ENCODE measurements at places on chromosomes 7 and 10.

DNA sequence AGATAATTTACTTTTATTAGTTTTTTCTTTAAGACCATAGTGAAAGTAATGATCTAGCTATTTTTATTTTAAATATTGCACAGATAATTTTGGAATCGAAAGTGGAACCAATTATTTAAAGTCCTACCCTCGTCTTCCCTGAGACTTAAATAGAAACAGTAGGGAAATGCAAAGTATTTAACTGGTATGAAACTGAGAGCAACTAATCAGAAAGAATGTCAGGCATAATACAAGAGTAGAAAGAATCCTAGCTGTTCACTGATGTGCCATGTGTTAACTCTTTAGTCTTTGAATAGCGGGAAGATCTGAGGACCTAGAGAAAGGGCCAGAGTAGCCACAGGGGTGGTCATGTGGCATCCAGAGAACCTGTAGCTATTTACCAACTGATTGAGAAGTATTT is 630.0 kb downstream of the NRG3 start:
- DNase-seq: no peak

DNA sequence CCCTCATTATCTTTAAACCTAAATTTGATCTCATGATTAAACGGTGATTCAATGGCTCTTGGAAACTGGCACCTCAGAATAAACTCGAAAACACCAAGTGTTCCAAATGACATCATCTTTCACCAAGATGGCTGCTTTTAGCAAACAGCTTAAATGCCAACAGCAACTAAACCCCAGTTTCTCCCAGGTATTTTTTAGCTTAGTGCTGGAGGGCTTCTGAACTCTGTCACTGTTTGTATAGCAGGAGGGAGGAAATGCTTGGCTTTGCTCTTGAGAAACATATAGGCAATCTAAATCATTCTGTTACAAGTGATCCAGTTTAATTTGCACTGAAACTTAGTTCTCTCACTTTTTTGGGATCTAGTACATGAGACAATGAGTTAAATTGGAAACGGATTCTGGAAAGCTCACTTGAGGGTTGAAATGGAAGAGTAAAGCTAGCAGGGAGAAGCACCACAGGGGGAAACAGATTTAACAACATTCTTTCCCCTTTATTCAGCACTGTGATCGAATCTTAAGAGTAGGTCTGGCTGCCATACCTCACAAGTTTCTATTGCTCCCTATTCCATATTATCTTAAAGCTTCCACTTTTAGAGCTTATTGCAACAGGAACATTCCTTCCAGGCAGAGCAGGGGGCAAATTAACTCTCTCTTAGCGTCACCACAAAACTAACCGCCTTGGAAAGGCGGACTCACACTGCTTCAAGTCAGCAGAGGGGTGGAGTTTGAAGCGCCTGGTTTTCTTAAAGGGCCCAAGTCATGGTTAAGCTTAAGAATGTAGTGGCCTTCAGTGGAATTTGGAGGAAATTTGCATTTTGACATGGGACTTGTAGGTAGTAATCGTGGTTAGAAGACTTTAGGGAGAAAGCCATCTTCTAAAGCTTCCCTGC is 1.8 kb upstream of the CCDC6 start:
- peak; percentile 78 for DNase-seq

DNA sequence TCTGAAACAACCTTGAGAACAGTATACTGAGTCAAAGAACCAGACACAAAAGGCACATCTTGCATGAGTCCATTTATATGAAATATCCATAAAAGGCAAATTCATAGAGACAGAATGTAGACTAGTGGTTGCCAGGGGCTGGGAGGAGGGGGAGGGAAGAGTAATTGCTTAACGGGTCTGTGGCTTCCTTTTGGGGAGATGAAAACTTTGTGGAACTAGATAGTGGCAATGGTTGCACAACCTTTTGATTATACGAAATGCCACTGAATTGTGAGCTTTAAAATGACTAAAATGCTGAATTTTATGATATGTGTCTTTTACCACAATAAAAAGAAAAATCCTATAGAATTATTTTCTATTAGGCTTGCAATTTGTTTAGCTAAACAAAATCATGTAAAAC is 16.8 kb downstream of the ADRB1 start:
- DNase-seq: no peak

GRCh38 chr10:76937181-76937600 is 700.4 kb downstream of the KCNMA1 start:
- DNase-seq: no peak

- no peak for DNase-seq
These were observed 11.7 kb upstream of the PWWP2B start for GRCh38 chr10:132385389-132385667.

GRCh38 chr10:3085785-3086567 is 18.6 kb downstream of the PFKP start:
- no peak for DNase-seq

DNA sequence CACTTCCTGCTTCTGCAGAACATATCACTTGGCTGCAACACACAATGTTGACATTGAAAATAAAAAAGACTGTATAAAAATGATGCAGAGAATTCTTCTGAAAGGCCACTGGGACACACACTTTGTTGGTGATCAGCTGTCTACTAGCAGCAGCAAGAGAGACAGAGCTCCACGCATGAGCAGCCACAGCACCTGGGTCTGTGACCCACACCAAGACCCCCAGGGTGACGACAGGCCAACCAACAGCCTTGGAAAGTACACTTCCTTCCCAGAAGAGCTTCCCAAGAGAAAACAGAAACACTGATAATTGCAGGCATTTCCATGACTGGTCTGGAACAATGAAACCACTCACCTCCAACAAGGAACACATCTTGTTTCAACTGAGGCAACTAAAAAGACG is 239.0 kb downstream of the DIP2C start:
- DNase-seq: no peak

GRCh38 chr7:19011212-19011611 is 106.2 kb downstream of the TWIST1 start:
- no peak for DNase-seq

DNA sequence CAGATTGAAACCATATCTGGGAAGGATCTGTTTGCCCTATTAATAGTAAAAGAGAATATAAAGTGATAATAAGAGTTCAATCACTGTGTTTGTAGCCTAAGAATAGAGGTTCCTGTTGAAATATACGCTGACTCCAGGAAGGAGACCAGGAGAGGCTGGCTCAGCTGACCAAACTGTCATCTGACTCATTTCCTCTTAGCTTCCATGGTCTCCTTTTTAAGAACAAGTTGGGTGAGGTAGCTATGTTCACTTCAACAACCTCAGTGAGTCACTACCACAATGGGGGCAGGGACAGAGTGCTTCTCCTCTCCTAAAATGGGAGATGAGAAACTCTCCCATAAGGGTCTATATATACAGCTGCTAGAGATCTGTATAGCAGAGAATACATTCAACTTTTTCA is 543.3 kb downstream of the CALN1 start:
- DNase-seq: peak; percentile 55

GRCh38 chr10:119784340-119785067 is 58.7 kb downstream of the INPP5F start:
- no peak for DNase-seq

- no peak for DNase-seq
These were observed 49.0 kb downstream of the PIK3AP1 start for GRCh38 chr10:96671211-96671890.

DNA sequence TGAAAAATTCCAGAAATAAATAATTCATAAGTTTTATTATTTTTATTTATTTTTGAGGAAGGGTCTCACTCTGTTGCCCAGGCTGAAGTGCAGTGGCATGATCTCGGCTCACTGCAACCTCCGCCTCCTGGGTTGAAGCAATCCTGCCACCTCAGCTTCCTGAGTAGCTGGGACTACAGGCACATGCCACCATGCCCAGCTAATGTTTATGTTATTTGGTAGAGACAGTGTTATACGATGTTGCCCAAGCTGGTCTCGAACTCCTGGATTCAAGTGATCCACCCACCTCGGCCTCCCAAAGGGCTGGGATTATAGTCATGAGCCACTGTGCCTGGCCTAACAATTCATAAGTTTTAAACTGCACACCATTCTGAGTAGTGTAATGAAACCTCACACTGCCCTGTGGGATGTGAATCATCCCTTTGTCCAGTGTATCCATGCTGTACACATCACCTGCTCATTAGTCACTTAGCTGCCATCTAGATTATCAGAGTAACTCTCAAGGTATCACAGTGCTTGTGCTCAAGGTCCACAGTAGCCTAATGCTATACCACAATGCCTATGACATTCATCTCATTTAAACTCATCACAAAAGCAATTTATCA is 17.9 kb downstream of the RTKN2 start:
- no peak for DNase-seq

GRCh38 chr10:88848499-88848898 is 3.1 kb downstream of the ANKRD22 start:
- DNase-seq: peak; percentile 21

- no peak for DNase-seq
These were observed 112.9 kb downstream of the SAMD9 start for GRCh38 chr7:93004906-93005305.

- DNase-seq: no peak
These were observed 87.0 kb downstream of the PTPRN2 start for GRCh38 chr7:158500651-158501052.

GRCh38 chr10:80203835-80204676 is 1.3 kb downstream of the ANXA11 start:
- peak; percentile 43 for DNase-seq

GRCh38 chr7:64320547-64321513 is 7.1 kb downstream of the ZNF736 start:
- DNase-seq: no peak

GRCh38 chr7:144483189-144483588 is 79.7 kb upstream of the NOBOX start:
- DNase-seq: no peak

- no peak for DNase-seq
These were observed 81.2 kb downstream of the C1GALT1 start for GRCh38 chr7:7263297-7264230.

DNA sequence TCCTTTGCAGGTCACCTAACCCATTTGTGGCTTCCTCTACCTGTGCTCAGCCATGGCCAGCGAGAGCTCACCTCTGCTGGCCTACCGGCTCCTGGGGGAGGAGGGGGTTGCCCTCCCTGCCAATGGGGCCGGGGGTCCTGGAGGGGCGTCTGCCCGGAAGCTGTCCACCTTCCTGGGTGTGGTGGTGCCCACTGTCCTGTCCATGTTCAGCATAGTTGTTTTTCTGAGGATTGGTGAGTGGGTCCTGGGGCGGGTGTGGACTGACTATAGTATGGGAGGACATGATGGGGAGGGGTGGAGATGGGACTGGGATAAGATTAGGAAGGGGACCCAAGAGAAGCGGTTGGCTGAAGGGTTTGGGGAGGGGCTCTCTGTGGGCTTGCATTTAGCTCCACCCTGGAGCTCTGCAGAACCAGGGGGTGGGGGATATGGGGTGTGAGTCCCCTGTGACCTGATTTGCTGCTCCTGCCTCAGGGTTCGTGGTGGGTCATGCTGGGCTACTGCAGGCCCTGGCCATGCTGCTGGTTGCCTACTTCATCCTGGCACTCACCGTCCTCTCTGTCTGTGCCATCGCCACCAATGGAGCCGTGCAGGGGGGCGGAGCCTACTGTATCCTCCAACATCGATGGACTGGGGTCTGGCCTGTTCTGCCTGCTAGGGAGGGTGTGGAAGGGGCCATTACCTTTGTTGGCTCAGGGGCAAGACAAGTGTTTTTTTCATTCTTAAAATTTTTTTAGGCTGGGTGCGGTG is 1.8 kb downstream of the SLC12A9 start:
- DNase-seq: peak; percentile 2

DNA sequence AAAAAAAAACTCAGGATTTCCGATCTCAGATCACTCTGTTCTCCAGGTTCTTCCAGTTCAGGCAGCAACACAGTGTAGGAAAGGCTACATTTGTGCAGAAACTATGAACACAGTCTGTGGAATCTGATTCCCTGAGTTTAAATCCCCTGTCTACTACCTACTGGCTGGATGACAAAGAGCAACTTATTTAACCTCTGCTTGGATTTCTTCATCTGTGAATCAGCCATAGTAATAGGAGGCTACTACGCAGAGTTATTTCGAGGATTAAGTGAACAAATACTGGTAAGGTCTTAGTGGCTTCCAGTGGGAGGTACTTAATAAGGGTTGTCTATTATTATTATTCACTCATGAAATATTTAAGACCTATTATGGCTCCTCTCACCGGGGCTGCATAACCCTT is 44.3 kb upstream of the PDCD4 start:
- no peak for DNase-seq

- DNase-seq: no peak
These were observed 88.8 kb upstream of the MDFIC start for GRCh38 chr7:114832906-114833595.

GRCh38 chr7:123499211-123499970 is 35.0 kb downstream of the IQUB start:
- no peak for DNase-seq

DNA sequence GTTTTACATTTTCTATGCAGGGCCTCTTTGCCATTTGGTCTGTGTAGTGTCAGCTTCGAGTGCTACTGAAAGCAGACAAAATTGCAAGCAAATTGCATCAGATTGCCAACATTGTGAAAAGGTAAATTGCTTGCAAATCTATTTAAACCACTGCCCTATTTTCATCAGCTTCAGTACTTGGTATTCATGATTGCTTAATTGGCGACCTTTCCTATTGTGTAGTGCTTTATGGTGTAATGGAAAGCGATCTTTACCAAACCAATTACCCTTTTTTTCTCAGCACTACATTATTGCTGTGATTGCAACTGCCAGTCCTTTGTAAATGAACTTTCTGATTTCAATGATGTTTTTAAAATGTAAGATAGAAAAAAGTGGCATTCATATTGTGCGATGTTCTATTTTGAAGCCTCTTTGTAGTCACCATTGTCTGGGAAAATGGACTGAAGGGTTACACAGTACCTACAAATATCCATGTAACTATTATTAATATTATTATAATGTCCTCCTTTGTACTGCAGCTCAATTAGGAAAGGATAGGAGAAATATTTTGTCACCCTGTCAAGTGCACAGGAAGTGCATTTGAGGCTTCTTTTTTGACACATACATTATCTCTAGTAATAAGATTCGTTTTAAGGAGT is 177.7 kb upstream of the SP8 start:
- no peak for DNase-seq

GRCh38 chr7:78121888-78122287 is 323.3 kb downstream of the PHTF2 start:
- no peak for DNase-seq

- DNase-seq: no peak
These were observed 42.4 kb upstream of the AGBL3 start for GRCh38 chr7:134943785-134944400.

GRCh38 chr10:119654540-119654939 is 3.4 kb downstream of the BAG3 start:
- no peak for DNase-seq

All from AG08396 (cell line).